Activated CD4-positive, alpha-beta T cell treated with anti-CD3 and anti-CD28 coated beads for 1 hour (primary cell): ENCODE measurements at places on chromosomes 1 and 21.

GRCh38 chr1:154081386-154082126 is 73.3 kb downstream of the NUP210L start:
- DNase-seq = no peak

- DNase-seq = no peak
Observed at GRCh38 chr1:2251786-2252185, 23.7 kb downstream of the SKI start.

GRCh38 chr1:57111175-57111574 is 145.4 kb upstream of the C8B start:
- DNase-seq = no peak

DNA sequence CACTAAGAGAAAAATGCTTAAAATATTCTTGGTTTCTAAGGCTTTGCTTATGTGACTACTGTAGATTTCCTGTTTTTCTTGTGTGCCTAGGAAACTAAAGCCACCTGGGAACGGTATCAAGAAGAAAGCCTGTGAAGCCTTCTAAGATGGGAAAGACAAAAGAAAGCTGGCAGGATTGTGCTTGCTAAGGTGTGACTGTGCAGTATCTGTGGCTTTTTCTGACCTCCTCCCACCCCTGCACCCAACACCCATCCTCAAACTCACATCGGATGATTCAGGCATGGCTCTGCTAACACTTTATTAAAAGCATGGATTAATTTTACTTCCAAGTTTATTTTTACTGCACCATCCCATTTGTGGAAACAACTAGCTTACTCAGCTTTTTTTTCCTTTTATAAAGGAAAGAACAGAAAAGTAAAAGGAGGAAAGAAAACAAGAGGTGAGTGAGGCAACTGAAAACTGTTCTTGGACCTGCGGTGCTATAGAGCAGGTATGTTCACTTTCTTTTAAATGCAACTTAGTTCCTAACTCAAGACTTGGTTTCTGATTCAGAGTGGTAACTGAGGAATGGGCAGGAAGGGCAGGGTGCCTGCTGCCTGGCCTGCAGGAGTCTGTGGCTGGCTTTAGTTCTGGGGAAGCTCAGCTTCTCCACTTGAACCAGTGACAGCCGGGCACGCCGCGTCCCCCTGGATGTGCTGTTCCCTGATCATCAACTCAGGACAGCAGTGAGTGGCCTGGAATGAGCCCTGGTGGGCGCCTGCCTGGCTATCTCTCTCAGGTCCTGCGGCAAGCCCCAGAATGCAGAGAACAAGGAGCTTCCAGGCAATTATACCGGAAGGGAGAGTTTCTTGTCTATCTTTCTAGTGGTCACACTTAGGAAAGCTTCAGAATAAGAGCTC is at the start of gene GBP6:
TSS of gene GBP6 (plus strand) at position 422 of the 899 bp plus-strand sequence. CDS start 4,493 bp downstream, outside the sequence.
- no peak for DNase-seq

DNA sequence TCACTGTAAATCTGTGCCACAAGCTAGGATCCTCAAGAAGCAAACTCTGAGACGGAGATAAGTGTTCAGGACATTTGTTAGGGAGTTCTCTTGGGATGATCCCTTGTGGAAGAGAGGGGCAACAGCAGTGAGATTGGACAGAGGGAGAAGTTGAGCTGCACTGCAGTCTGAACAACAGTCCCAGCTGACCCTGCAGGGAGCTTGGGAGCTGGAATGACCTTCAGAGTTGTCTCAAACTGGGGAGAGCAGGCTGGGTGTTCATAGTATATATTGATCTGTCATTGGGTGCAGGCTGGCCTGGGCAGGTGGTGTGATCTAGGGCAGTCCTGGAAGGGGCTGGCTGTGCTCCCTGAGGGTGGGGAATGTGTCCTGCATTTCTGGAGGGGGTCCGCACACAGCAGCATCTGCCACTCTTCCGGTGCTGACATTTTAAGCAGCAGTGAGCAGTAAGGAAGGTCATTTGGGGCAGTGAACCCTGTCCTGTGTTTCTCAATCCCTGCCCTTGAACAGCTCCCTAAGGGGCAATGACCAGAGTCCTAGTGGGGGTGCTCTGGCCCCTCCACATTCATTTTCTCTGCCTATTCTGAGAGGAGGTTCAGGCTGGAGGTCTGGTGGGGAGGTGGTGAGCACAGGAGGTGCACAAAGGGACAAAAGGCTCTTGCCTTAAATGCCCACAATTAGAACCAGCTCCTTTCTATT is 90.2 kb upstream of the PPM1J start:
- no peak for DNase-seq

- DNase-seq = no peak
Observed at GRCh38 chr1:154960446-154961136, 991 bp downstream of the PYGO2 start.

GRCh38 chr1:89670711-89671110 is 37.8 kb downstream of the LRRC8C start:
- DNase-seq = no peak

DNA sequence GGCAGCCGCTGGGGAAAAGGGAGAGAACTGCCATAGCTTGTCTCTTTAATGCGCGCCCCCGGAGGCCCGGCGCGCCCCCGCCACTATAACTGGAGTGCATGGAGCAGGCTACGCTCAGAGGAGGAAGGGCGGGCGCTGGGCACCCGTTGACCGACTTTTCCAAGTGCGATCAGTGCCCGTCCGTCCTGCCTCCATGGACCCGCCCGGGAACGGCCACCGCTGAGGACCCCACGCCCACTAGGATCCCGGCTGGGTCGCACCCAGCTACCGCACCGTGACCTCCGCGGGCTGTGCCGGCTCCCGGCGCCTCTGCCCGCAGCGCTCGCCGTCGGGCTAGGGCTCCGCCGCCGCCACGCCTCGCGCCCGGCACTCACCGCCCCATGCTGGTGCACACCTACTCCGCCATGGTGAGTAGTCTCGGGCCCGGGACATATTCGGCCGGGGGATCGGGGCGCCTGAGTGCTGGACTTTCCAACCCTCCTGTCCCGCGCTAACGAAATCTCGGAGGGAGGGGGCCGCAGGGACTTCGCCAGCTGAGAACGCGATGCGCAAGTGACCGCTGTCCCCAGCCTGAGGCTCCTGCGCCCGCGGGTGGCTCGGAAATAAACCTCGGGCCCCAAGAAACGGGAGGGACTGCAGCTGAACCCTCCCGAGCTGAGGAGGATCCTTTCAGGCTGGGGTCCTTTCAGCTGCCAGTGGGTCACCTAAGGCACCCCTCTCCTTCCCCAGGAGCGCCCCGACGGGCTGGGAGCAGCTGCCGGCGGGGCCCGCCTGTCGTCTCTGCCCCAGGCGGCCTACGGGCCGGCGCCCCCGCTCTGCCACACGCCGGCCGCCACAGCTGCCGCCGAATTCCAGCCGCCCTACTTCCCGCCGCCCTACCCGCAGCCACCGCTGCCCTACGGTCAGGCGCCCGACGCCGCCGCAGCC is at the start of gene TFAP2E:
TSS of gene TFAP2E (plus strand) at position 117 of the 927 bp plus-strand sequence. CDS start at position 381, 264 bp downstream.
- no peak for DNase-seq

- DNase-seq = no peak
Observed at GRCh38 chr1:157240495-157241184, 102.4 kb upstream of the ETV3 start.

GRCh38 chr1:18121072-18121820 is 13.6 kb downstream of the IGSF21 start:
- no peak for DNase-seq
